HT-29 (cell line): ENCODE measurements at places on chromosomes 3 and 15. TPM values are rescaled to one million over a fixed set of nuclear protein-coding genes. Genes with fewer than 3 reads are reported as not detected.

BNC1 gene
- total RNA-seq = not detected in 2 replicates

CDHR4 gene
- total RNA-seq = 0.15 and 0.34 TPM in 2 replicates

GOLGA8Q gene
- not detected in 2 replicates for total RNA-seq

ST8SIA2 gene
- total RNA-seq = not detected in 2 replicates

C3orf85 gene
- 0.46 TPM in 1 of 2 replicates, not detected in the other for total RNA-seq

FANCD2OS gene
- total RNA-seq = not detected in 2 replicates
